Muscle of leg (tissue), 16 donors: ENCODE measurements at places on chromosomes 5 and 9.

GRCh38 chr5:78720227-78720985 is 71.8 kb upstream of the LHFPL2 start:
- H3K4me1 ChIP-seq = peaks cover 7% of the 10 kb centered on the region
- no peak overlapping the region for H3K27ac ChIP-seq
- no peaks in the 10 kb centered on the region for H3K36me3 ChIP-seq
- H3K4me3 ChIP-seq = no peak overlapping the region
- H3K27me3 ChIP-seq = no peaks in the 10 kb centered on the region
- no peak for DNase-seq

DNA sequence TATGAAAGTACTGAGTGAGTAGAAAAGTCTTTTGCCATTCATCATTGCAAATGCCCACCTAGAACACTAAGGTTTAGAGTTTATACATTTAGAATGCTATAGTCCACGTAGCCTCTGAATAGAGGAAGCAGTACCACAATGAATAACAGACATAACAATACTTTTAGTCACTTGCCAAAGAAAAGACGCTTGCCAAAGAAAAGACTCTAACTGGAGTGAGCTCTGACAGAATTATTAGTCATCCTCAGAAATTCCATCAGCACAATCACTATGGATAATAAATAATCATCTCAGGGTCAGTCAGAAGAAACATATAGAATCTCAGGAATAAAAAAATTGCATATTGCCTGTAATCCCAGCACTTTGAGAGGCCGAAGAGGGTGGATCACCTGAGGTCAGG is 168.5 kb upstream of the TARS1 start:
- peak; percentile 82 for DNase-seq
- no peaks in the 10 kb centered on the region for H3K27me3 ChIP-seq
- H3K4me3 ChIP-seq = no peak overlapping the region
- H3K36me3 ChIP-seq = no peaks in the 10 kb centered on the region

GRCh38 chr5:57171816-57172465 is 1.9 kb upstream of the GPBP1 start:
- H3K27me3 ChIP-seq = no peaks in the 10 kb centered on the region
- H3K27ac ChIP-seq = peak overlapping the region; percentile 100
- H3K4me3 ChIP-seq = peak overlapping the region; percentile 99
- H3K4me1 ChIP-seq = peaks cover 7% of the 10 kb centered on the region

- H3K4me1 ChIP-seq = no peaks in the 10 kb centered on the region
- no peak overlapping the region for H3K4me3 ChIP-seq
- no peaks in the 10 kb centered on the region for H3K36me3 ChIP-seq
- H3K27ac ChIP-seq = no peak overlapping the region
- H3K27me3 ChIP-seq = no peaks in the 10 kb centered on the region
Observed at GRCh38 chr5:81045389-81045807, 85.2 kb downstream of the RASGRF2 start.

GRCh38 chr5:59582746-59583145 is 310.8 kb downstream of the PDE4D start:
- DNase-seq = no peak
- no peak overlapping the region for H3K4me3 ChIP-seq
- peaks cover 7% of the 10 kb centered on the region for H3K4me1 ChIP-seq
- H3K27me3 ChIP-seq = no peaks in the 10 kb centered on the region
- no peaks in the 10 kb centered on the region for H3K36me3 ChIP-seq

- H3K4me3 ChIP-seq = no peak overlapping the region
- no peak overlapping the region for H3K27ac ChIP-seq
- H3K36me3 ChIP-seq = no peaks in the 10 kb centered on the region
- peaks cover 2% of the 10 kb centered on the region for H3K4me1 ChIP-seq
Observed at GRCh38 chr5:20028506-20028905, 40.5 kb upstream of the CDH18 start.
